CD4-positive, alpha-beta T cell treated with Interleukin-4 for 1 hour (primary cell): ENCODE measurements at places on chromosomes 7 and 10.

- no peak for DNase-seq
These were observed 58.1 kb upstream of the HABP2 start for GRCh38 chr10:113494761-113495160.

- DNase-seq = peak; percentile 17
These were observed 81.8 kb downstream of the PAX2 start for GRCh38 chr10:100826983-100827818.

GRCh38 chr7:20113427-20114027, 103.7 kb downstream of the MACC1 start:
- peak; percentile 13 for DNase-seq

DNA sequence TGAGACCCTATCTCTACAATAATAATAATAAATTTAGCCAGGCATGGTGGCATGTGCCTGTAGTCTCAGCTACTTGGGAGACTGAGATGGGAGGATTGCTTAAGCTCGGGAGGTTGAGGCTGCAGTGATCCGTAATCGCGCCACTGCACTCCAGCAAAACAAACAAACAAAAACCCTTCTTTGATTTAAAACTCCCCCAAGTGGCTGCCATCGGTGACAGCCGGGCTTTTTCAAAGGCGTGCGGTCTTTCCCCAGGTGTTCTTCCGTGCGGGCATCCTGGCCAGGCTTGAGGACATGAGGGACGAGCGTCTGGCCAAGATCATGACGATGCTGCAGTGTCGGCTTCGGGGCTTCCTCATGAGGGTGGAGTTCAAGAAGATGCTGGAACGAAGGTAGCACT, 1.9 kb upstream of the MYH16 start:
- DNase-seq = no peak

GRCh38 chr10:24701447-24701846, 22.2 kb downstream of the ARHGAP21 start:
- DNase-seq = no peak

GRCh38 chr10:32104622-32105509, 48.6 kb upstream of the KIF5B start:
- DNase-seq = no peak

GRCh38 chr10:122264436-122264835, 6.7 kb upstream of the BTBD16 start:
- no peak for DNase-seq

- no peak for DNase-seq
These were observed 35.9 kb downstream of the EGFR start for GRCh38 chr7:55054758-55055157.

GRCh38 chr10:53358536-53358935, 586.0 kb upstream of the MBL2 start:
- no peak for DNase-seq

DNA sequence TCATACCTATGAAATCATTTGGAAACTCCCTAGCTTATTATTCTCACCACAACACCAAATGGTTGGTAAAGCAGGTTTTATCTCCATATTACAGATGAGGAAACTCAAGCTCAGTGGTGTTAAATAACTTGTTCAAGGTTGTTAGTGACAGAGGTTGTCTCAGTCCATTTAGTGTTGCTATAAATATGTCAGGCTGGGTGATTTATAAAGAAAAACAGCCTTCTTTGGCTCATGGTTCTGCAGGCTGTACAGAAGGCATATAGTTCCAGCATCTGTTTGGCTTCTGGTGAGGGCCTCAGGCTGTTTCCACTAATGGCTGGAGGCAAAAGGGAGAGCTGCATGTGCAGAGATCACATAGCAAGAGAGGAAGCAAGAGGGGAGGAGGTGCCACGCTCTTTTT, 96.6 kb downstream of the ZNF438 start:
- no peak for DNase-seq

DNA sequence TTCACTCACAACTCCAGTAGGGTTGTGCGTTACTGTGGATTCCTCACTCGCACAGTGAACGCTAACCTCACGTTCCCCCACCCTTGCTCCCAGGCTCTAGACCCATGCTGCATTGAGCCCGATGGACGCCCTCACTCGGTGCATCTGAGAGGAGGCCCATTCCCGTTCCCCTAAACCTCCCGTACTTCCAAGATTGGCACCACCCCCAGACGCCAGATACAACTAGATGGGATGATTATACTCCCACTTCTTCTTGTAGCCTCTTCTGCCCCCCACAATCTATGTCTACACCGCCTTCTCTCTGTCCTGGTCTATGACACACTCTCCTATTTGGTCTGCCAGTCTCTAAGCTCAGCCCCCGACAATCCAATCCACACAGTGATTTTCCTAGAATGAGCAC, 57.3 kb upstream of the NCAPG2 start:
- no peak for DNase-seq

- peak; percentile 44 for DNase-seq
These were observed 40.3 kb downstream of the NRCAM start for GRCh38 chr7:108415821-108416536.

DNA sequence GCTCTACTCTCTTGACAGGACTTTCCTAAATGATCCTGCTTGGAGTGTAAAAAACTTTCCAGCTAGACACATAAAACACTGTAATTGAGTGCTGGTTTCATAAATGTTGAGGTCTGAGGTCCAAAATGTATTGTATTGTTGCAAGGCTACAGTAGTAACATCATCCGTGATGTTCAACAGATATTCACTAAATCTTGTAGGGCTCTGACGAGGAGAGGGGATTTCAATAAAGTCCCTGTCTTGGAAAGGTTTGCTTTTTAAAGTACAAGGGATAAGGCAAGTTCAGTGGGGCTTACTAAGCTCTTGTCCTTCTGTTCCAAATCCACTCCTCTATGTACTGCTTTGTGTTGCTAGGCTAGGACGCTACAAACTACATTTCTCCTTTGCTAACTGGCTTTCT, 48.9 kb downstream of the FHIP2A start:
- no peak for DNase-seq

GRCh38 chr7:150852371-150852905, at the start of gene AOC1:
TSS of gene AOC1 (plus strand) at chr7:150852517. CDS start at chr7:150856471, 3,954 bp downstream.
- DNase-seq = no peak

DNA sequence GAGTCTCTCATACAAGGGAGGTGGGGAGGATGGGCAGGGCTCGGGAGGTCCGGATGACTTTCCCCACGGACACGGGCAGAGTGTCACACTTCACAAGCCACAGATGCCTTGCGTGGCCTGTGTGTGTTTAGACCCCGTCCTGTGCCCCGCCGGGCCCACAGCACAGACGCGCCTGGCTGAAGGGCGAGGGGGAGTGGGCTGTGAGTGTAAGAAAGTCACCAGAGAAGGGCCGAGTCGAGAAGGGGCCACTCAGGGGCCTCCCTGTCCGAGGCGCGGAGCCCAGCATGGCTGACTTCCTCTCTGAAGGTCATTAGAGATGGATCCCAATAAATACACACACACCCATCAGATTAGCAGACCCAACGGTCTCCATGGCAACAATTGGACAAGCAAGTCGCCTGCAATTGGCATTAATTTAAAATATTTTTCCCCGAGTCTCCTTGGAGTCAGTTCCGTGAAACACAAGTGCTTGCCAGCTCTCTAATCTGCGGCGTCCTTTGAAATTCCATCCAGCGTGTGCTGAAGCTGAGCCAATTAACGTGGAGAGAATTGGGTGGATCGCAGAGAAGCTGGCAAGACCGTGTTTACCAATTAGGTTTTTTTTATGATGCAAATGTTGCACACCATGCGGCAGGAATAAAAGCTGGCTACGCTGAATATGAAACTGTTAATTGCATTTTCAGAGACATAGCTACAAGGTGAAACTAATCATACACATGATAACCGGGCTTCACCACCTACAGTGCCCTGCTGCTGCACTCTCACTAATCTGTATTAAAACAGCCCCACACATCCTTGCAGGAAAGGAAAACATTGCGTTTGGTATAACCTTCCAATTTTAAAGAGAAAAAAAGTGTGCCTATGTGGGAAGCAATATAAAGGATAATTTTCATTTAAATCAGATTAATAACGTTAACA, 571.2 kb downstream of the PTPRN2 start:
- no peak for DNase-seq

GRCh38 chr10:121788115-121788514, 139.7 kb downstream of the ATE1 start:
- no peak for DNase-seq

DNA sequence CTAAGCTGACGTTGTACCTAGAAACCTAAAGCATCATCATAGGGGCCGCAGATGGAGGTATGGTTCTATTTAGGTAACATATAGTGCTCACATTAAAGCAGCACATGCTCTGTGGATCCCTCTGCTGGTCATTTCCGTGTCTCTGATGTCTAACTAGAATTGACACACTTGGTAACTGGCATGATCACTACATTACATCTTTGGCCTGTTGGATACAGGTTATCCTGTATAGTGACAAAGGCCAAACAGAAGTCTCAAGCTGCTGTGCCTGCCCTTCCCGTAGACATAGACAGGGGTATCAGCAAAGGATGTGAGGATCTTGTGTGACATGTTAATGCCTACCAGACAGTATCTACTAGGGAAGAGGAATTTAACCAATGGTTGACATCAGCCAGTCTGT, 51.2 kb downstream of the KIF5B start:
- DNase-seq = peak; percentile 33

GRCh38 chr7:2611401-2611800, 20.4 kb upstream of the TTYH3 start:
- no peak for DNase-seq

DNA sequence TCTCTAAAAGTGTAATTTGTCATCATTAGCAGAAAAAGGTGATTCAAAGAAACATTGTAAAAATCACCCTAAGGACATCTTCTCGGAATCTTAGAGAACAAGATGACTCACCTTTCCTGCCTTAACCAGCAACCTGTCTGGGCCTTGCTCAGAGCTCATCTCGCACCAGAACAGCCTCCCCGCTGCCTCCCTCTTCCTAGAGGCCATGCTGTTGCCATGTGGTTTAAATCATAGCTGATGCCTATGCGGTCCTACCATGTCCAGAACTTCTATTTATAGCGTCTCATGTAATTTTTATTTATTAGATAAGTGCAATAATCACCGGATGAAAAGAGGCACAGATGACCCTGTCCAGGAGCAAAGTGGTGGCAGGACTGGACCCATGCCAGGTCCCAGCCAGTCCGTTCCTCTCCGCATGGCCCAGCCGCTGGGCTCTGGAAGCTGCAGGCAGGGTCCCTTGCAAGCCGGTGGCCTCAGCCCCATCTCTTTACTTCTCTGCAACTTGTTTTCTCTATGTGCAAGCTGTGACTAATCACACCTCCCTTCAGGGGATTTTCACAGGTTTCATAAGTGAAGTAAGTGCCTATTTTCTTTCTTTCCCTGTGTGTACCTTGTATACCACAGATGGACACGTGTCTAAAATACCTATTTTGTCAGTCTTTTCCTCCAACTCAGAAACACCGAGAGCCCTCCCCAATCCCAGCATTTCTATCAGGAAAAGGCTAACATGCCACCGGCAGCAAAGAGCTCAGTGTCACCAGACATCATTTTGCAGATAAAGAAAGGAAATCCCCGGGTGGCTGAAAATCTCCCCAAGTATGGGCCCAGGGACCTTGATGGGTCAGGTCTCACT, 27.1 kb downstream of the KLF6 start:
- peak; percentile 79 for DNase-seq

- no peak for DNase-seq
These were observed 63.3 kb upstream of the DNAJB12 start for GRCh38 chr10:72417971-72418370.

DNA sequence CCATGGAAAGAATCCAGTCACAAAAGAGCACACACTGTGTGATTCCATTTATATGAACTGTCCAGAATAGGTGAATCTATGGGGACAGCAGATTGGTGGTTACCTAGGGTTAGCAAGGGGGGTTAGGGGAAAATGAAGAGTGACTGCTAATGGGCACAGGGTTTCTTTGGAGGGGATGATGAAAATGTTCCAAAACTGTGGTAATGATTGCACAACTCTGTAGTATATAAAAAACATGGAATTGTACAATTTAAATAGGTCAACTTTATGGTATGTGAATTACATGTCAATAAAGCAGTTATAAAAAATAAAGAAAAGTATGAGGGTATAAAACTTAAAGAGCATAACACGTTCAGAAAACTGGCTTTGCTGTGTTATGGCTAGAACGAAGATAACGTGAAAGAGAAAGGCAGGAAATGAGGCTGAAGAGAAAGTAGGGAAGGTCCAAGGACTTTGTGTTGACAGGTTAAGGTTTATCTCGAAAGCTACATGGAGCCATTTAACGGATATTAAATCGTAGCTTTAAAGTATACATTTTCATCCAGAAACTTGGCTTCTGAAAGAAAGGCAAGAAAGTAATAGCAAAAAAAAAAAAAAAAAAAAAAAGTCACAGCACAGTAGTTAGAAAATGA, 26.4 kb upstream of the MSS51 start:
- DNase-seq = no peak

GRCh38 chr10:26770069-26770468, 72.6 kb downstream of the PDSS1 start:
- DNase-seq = no peak

- peak; percentile 77 for DNase-seq
These were observed 31.2 kb downstream of the TBXAS1 start for GRCh38 chr7:139860090-139860775.

GRCh38 chr7:128053023-128053422, 21.8 kb upstream of the LRRC4 start:
- peak; percentile 14 for DNase-seq

DNA sequence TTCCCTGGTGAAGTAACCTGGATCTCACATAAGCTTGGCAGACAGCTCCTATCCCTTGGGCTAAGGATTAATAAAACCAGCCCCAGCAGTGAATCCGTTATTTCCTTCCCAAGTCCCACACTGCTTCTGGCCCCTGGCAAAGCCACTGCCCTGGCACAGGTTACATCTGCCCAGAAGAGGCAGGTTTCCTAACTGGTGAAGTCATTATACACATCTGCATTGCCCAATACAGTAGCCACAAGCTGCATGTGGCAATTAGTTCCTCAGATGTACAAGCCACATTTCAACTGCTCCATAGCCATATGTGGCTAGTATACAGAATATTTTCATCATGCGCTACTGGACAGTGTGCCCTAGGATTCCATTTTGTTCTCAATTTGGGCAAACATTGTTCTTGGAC, 273.0 kb downstream of the GRM8 start:
- no peak for DNase-seq
